ENCODE measurements at places on chromosomes 2 and 18.

GRCh38 chr2:240208631-240209211 lies 68.3 kb upstream of the OTOS start:
- no peak for DNase-seq

GRCh38 chr2:191391171-191391570 lies 146.0 kb downstream of the MYO1B start:
- no peak for DNase-seq

DNA sequence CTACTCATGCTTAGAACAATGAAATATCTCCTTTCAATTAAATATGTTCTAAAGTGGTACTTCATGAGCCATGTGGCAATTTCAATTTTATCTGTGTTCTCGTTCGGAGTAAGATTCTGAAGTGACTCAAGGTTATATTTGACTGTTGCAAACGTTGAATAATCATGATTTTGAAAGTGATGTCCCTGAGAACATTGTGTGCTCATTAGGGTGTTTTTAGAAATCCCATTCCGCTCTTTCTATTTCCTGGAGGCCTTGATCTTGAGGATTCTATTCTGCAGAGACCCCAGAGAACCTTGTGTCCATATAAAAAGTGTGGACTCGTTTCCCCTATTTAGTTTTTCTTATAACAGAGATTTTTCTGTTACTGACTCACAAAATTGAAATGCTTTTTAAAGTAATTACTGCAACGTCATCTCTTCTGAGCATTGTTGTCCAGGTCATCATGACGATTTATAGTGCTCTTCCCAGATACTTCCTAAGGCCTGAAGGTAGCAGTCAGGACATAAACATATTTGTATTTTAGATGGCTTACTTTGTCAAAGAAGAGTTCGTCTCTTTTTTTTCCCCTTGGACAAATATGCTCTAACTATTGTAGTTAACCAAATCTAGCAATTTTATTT lies 27.2 kb downstream of the IL1R2 start:
- DNase-seq, result no peak

GRCh38 chr2:46438794-46439193 lies 40.6 kb upstream of the TMEM247 start:
- DNase-seq, result no peak

DNA sequence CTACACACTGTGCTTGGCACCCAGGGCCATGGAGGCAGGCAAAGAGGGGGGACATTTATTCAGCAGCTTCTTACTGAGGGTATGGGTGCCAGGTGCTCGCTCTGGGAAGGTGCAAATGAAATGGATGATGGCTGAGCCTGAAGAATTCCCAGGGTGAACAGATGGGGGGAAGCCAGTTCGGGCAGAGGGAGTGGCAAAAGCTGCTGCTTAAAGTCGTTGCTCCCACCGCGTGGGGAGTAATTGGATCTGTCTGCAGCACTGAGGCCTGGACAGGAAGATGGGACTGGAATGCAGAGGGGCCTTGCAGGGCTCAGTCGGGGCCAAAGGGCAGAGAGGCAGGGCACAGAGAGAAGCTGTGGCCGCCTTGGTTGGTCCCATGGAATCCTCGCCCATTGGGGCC lies 51.2 kb downstream of the NEDD4L start:
- no peak for DNase-seq

- no peak for DNase-seq
Observed at GRCh38 chr2:146374505-146374904, 1470.3 kb upstream of the ACVR2A start.

DNA sequence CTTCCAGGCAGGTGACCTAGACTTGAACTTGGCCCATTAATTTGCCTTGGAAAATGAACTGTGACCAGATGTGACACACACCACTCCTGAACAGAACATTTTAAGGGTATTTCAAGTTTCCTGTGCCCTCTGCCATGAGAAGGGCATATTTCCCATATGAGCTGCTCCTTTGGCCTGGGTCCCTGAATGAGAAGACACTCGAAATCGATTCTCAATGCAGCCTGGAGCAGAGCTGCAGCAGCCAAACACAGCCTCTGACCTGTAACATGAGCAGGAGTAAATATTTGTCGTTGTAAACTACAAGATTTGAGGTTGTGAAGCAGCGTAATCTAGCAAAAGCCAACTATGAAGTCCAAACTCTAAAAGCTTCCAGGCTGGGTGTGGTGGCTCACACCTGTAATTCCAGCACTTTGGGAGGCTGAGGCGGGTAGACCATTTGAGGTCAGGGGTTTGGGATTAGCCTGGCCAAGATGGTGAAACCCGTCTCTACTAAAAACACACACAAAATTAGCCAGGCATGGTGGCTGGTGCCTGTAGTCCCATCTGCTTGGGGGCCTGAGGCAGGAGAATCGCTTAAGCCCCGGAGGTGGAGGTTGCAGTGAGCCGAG lies 30.1 kb upstream of the SOS1 start:
- DNase-seq, result no peak

- DNase-seq, result no peak
Observed at GRCh38 chr2:136019306-136019705, 33.9 kb upstream of the DARS1 start.

GRCh38 chr2:105371156-105371555 lies 27.7 kb downstream of the FHL2 start:
- no peak for DNase-seq

DNA sequence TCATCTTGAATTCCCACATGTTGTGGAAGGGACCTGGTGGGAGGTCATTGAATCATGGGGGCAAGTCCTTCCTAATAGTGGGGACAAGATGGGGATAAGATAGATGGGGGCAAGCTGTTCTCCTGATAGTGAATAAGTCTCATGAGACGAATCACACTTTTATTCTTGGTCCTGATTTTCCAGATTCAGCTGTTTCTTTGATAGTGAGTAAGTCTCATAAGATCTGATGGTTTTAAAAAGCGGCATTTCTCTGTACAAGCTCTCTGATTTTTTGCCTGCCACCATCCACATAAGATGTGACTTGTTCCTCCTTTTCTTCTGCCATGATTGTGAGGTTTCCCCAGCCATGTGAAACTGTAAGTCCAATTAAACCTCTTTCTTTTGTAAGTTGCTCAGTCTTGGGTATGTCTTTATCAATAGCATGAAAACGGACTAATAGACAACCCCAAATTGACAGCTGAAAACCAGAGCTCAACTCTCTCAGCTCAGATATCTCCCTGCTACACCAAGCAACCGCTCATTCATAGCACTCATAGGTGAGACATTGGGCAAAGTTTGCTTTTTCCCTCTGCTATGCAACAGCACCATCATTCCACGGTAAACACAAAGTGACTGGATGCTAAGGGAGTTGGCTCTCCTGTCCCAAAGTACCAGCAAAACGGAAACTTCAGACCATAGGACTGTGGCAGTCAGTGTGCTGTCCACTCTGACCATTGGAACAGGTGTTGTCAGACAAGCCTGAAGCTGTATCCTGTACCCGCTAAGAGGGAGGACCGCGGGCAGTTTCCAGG lies 44.9 kb upstream of the TBC1D8 start:
- no peak for DNase-seq
